ENCODE measurements at places on chromosomes 12 and 14. TPM values are rescaled to one million over a fixed set of nuclear protein-coding genes. Genes with fewer than 3 reads are reported as not detected.

DNA sequence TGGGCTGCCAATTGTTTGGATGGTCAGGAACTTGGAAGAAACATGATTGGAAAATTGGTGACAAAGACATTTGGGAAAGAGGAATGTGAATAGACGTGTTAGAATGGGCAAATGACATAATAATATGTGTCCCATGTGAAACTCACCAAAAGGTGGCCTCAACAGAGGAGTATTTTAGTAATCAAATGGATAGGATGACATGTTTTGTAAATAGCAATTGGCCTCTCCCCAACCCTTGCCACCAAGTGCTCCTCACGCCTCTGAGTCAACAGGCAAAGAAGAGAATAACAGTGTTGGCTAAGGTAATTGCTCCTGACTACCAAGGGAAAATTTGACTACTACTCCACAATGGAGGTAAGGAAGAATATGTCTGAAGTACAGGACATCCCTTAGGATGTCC is 81.4 kb downstream of the ATXN7L3B start:
- no peak for DNase-seq

DNA sequence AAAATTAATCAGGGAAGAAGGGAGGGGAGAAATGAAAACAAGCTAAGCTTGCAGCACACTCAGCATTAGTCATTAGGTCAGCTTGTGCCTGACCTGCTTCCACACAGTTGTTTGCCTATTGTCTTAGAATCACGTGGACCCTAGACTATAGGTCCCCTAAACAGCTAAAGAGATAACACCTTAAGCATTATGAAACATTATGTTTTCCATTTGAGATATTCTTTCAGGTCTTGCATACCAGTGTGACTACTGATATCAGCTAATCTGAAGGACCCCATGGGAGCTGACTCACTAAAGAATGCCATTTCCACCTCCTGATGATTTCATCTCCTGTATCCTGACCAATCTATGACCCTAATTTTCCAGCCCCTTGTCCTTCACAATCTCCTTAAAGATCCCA is 154.1 kb upstream of the FUT8 start:
- DNase-seq = no peak

- no peak for DNase-seq
These were observed 860 bp downstream of the NDRG2 start for GRCh38 chr14:21023817-21024584.

DNA sequence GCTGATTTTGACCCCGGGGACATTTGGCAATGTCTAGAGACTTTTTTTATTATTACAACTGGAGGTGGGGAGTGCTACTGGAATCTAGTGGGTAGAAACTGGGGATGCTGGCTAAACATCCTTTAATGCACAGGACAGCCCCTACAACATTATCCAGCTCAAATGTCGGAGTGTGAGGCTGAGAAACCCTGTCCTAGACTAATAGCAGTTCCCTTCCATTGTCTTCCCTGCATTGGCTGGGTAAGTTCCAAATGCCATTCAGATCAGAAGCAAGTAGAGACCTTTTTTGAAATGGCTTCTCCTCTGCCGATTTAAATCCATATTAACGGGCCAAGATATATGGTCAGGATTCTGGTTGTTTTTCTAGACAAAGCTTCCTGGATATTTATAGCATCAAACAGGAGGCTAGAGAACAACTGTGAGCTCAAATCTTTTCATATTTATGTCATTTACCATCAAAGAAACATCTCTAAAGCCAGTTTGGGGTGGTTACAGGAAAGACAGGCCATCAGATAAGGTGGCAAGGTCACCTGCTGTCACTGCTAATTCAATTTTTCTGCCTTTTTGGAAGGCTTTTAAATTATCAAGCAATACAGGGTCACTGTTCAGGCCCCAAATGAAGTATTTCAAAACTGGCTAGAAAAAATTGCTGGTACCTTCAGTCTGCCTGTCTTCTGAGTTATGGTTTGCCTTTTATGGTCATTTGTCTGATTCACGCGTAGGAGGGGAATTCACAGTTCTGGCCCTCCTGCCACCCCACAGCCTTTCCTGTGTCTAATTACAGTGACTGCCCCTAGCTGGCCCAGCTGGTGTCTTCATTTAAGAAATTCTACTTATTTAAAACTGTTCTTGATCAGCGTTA is 20.1 kb upstream of the AKAP5 start:
- no peak for DNase-seq

GRCh38 chr14:69089046-69089445 is 63.9 kb downstream of the DCAF5 start:
- no peak for DNase-seq

DNA sequence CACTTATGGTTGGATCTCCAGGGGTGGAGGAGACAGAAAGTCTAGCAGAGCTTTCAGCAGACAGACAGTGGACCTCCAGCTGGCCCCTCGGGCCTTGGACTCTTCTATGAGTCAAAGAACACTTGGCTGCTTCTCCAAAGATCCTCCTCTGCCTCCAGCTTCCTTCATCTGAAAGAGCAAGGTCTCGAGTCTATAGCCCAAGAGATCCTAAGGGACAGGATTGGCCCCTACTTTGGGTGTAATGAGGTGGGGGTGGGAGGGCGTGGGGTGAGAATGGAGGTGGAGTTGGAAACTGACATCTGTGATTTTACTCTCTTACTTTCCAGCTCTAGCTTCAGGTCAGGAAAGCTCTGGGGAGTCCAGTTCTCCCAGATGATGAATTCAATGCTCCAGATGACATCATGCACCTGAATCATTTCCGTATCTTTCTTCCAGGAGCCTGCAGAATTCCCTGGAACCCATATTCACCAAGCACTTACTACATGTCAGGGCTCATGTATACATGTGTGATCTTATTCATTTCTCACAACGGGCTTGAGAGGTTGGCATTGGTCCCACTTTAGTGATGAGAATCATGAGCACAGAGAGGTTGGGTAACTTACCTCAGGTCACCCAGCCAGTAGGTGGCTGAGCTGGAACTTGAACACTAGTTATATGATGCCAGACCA is 10.2 kb upstream of the PGF start:
- DNase-seq = no peak

DNA sequence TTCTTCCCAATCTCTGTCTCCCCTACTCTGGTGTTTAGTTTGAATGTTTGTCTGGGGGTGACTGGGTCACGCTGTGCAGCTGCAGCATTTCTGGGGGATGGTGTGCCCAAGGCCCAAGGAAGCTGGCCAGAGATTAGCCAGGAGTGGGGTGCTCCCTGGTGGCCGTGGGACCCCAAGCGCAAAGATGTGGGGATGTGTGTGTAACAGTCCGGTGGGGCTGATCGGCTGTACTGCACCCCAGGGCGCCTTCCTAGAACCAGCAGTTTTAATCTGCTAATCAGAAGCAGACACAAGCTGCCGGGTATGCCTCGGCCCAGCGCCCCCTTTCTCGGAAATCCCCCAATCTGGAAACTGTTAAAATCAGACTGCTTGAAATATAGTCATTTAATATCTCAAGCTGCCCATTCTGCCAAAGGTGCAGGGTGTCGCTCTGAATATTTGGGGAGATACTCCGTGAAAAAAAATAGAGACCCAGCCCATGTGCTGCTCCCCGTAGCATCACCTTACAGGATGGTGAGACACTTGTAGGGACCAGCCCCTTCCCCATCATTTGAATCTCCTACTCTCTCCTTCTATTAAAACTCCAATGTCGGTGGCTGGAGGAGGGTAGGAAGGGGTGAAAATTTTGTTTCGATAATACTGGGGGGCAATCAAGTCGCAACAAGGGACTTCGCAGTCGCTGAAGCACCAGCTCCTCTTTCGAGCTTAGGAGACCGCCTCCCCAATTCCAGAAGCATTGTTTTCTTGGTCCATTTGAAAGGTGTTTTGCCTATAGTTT is 4.3 kb downstream of the HOXC9 start:
- no peak for DNase-seq

GRCh38 chr14:89444516-89445125 is 27.6 kb upstream of the FOXN3 start:
- no peak for DNase-seq

DNA sequence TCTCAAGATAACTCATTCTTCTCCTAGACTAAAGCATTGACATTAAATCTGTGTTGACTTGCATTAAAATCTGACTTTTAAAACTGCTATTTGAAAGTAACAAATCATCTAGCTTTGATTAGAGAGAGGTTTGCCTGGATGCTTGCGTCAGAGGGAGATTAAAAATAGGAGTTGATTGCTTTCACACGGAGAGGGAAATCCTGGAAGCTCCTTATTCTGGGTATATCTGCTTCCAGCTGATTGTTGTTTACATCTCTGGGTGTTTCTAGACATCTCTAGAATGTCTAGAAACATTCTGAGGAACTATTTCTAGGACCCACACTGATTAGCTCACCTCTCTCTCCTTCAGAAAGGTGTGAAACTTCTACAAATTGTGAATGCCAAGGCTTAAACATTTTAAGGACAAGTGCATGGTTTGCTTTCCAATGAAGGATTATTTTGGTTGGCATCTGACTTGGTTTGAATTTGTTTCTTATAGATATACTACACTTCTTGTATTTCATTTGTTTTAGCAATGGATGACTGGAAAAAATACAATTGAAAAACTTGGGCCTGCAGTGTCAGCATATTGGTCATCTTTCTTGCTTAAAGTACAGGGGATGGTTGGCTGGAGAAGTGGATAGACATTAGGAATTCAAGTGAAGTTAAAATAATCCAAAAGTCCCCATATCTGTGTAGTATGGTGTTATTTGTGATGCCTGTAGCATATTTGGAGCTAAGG is 2.1 kb downstream of the DIP2B start:
- no peak for DNase-seq

GRCh38 chr12:21696625-21697024 is 39.0 kb upstream of the LDHB start:
- no peak for DNase-seq

GRCh38 chr14:24249230-24250021 is 7.0 kb upstream of the TINF2 start:
- DNase-seq = no peak

- no peak for DNase-seq
These were observed 120.7 kb upstream of the C14orf180 start for GRCh38 chr14:104458845-104459244.

- no peak for DNase-seq
These were observed 319 bp downstream of the GALNT6 start for GRCh38 chr12:51390891-51391282.

Gene SMOC1
- total RNA-seq = 12.9 TPM

Gene C1R
- 628 TPM for total RNA-seq

Gene KRT75
- total RNA-seq = not detected

Gene HOXC12
- total RNA-seq = 0.22 TPM

Gene KRT85
- not detected for total RNA-seq

Gene HOXC10
- 17.2 TPM for total RNA-seq
